ENCODE measurements at places on chromosomes 13 and 19. TPM values are rescaled to one million over a fixed set of nuclear protein-coding genes. Genes with fewer than 3 reads are reported as not detected.
A peak's percentile ranks its signal among the peaks of the same experiment; 100 is the strongest.

The KIR2DL1 gene
- total RNA-seq, result not detected

The TFDP1 gene
- 49.6 TPM for total RNA-seq

The FLT1 gene
- not detected for total RNA-seq

The LHB gene
- total RNA-seq, result not detected

The SSC5D gene
- total RNA-seq, result 0.07 TPM

The ZNF569 gene
- total RNA-seq, result 7.9 TPM

The LILRA1 gene
- total RNA-seq, result not detected

The VSTM1 gene
- not detected for total RNA-seq

The ZNF558 gene
- total RNA-seq, result 16.9 TPM

The NANOS3 gene
- total RNA-seq, result not detected

GRCh38 chr19:56566904-56567273, 379 bp upstream of the ZNF470 start:
- DNase-seq, result peak; percentile 8

DNA sequence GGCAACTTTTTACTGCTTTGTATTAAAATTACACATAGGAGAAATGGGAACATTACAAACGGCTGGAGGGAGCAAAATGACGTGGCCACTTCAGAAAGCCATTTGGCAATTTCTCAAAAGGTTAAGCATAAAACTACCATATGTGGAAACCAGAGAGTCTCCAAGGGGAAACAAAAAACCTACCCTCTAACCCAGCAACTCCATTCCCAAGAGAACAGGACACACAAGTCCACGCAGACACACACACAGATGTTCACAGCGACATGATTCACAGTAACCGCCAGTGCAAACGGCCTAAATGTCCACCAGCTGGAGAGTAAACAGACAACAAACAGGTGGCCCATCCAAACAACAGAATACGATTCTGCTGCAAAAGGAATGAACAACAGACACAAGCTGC, 37.2 kb downstream of the STK24 start:
- no peak for DNase-seq

- no peak for DNase-seq
Measured at GRCh38 chr19:43534816-43535761, 2.1 kb downstream of the ZNF575 start.

DNA sequence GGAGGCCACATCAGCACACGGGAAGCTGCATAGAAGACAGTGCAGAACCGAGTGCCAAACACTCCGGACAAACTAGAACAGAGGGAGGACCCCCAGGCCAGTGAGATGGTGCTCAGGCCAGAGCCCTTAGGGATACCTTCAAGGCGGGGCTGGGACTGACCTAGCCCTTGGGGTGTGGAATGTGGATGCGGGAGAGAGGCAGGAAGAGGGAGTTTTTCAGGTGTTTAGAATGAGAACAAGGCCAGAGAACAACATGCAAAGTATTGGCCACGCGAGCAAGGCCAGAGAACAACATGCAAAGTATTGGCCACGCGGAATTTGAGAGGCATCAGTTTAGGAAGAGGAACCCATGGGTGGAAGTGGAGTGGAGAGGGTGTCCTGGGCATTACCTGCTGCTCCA, 65.1 kb upstream of the ATP12A start:
- no peak for DNase-seq

- no peak for DNase-seq
Measured at GRCh38 chr13:37966266-37966665, 96.7 kb upstream of the TRPC4 start.

DNA sequence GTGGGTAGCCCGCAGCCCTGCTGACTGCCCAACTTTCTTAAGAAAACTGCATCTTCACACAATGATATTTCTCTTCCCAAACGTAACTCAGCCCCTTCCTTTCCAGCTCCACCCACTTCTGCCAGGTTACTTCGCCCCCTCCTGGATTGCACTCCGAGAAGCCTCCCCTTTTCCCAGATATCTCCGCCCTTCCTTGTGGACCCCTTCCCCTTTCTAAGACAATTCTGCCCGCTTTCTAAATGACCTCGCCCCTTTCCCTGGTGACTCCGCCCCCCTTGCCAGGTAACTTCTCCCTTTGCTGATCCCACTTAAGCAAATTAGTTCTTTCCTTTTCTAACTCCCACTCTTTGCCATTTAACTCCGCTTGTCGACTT, 2.6 kb downstream of the VSIG10L start:
- no peak for DNase-seq

DNA sequence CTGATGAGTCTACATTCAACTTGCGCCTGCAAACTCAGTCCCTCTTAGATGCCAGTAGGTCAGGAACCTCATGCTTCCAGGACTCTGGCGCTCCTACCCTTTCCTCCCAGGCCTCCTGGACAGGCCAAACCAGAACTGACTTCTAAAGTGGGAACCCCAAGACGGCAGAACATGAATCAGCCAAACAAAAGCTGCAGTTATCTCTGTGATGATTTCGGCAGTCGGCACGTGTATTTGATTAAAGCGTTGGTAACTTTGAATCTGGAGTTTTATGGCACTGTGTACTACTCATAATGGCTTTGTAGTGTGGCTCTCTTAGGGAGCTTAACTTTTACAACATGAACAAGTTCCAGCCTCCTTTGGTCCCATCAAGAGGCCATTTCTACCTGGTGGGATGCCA, 13.7 kb downstream of the ACTN4 start:
- DNase-seq, result no peak

- DNase-seq, result no peak
Measured at GRCh38 chr19:50549927-50550593, 18.2 kb downstream of the LRRC4B start.

DNA sequence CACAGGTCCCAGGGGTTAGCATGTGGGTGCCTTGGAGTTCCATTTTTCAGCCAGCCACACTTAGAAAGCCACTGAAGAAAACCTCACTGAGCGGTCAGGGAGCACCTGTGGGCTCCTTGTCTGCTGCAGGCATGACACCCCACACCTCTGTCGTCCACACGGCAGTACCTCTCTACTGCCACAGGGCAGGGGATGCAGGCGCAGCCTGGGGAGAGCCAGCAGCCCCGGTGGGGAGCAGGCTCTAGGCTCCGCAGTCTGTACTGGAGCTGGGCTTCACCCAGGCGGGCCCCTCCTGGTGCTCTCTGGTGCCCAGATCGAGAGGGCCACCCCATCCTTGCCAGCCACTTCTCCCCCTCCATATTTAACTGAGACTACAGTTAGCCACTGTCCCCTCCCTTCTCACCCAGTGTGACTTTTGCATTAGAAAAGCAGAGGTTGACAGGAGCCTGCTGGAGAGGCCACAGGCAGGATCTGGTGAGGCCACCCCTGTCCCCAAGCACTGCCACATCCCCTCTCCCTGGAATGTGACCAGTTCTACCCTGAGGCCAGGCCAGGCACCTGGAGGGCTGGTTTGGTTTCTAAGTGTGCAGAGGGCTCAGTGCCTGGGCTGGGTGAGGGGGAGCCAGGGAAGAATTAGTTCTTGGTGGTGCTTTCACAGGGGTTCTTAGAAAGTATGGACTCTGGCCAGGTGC, 104.4 kb downstream of the KDM4B start:
- no peak for DNase-seq

DNA sequence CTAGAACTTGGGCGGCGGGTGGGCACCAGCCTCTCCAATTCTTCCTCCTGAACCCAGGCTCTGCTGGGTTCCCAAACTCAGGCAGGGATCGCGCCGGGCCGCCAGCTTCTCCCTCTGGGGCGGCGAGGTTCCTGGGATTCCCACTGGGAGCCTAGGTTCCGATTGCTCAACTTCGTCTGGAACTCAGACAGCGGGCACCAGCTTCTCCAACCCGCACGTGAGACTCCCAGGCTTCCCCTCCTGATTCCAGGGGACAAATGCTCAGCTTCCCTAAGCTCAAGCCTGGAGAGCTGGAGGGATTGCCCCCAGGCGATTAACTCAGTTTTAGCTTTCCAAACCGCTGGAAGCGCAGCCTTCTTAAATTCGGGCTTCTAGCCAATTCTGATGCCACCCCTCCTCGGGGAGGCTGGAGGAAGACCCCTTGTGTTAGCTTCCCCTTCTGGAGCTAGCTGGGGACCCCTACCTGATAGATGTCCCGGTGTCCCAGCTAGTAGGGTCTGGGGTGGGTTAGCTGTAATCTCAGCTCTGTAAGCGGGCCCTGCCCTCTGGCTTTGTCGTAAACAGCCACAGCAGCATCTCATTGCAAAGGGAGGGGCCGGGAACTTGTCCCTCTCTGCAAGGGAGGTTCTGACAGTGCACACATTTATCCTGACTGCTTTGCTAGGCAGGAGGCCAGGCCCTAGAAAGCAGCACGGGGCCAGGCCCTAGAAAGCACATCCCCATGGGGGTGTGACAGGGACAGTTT, 671 bp downstream of the MCOLN1 start:
- DNase-seq, result no peak

DNA sequence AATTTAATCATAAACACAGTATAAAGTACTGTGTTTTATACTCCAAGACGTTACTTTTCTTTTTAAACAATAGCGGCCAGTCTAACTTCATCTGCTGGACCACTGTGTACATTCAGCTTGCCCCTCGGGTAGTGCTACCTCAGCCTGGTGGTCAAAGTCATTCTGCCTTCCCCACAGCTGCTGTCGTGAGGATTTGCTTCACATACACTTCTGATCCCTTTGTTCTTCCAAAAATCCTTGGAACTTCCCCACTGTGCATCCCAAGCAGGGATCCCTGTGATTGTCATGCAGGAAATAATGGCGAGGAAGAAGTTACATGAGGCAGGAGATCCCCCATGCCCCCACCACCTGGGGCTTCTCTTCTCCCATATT, 234.9 kb upstream of the STARD13 start:
- no peak for DNase-seq

- DNase-seq, result no peak
Measured at GRCh38 chr19:7931221-7932061, 5.5 kb upstream of the CTXN1 start.

- DNase-seq, result no peak
Measured at GRCh38 chr13:75469047-75469446, 12.9 kb downstream of the TBC1D4 start.

- DNase-seq, result peak; percentile 91
Measured at GRCh38 chr19:37251308-37252229, 33.6 kb downstream of the ZNF383 start.

DNA sequence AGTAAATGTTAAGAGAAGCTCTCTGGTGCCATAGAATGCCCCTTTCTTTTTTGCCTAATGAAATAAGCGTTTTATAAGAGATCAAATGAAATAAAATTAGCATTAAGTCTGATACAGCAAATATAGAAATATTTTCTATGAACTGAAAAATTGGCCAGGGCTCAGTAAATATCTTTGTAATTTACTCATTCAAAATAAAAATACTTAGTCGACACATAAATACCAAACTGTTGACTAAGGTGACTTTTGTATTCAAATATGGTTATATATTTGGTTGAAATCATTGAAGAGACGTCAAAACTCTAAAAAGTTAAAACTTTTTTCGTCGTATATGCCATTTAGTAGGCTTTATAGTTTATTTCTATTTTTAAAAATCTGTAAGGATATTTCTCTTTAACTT, 25.6 kb downstream of the IPO5 start:
- DNase-seq, result no peak

- DNase-seq, result no peak
Measured at GRCh38 chr19:18672044-18672451, 11.4 kb upstream of the CRTC1 start.

Measured in NCI-H460 (cell line).